ENCODE measurements at places on chromosomes 2 and 18. TPM values are rescaled to one million over a fixed set of nuclear protein-coding genes. Genes with fewer than 3 reads are reported as not detected.
A peak's percentile ranks its signal among the peaks of the same experiment; 100 is the strongest.

DNA sequence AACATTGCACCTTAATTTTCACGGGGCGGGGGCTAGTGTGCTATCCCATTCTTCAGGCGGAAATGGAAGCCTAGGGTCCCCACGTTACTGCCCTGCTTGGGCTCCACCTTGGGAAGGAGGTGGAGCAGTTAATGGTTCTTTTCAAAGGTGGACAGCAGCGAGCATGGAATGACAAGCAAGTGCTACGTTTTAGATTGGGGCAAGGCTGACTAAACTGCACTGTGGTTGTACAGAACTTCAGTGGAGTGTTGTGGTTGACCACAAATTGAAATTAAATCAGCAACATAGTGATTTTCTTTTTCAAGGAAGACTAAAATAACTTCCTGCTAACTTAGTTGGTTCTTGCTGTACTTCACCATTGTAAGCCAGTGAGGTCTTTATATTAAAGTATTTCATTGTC is 47.0 kb downstream of the CHRNA1 start:
- H3K27me3 ChIP-seq: no peaks in the 10 kb centered on the region
- H3K36me3 ChIP-seq: peaks cover 5% of the 10 kb centered on the region
- no peak overlapping the region for H3K27ac ChIP-seq
- H3K4me1 ChIP-seq: no peaks in the 10 kb centered on the region
- DNase-seq: no peak
- no peak overlapping the region for H3K4me3 ChIP-seq

DNA sequence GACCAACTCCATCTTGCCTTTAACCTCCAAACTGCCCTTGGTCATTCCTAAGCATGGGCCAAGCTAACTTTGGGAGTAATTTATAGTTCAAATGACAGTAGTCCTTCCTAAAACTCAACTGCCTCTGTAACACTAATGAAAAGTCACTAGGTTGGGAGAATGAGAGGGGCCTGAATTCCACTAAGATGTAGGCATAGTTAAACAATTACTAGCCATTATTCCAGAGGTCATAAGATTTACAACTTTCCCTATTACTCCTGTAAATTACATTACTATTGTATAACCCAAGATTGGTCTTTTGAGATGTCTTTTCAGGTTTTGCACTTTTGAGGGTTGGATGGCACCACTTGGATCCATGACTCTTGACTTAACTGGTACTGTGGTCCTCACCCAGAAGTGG is 94.6 kb downstream of the SPP2 start:
- no peak overlapping the region for H3K27ac ChIP-seq
- no peak overlapping the region for H3K4me3 ChIP-seq
- peaks cover 5% of the 10 kb centered on the region for H3K4me1 ChIP-seq
- no peaks in the 10 kb centered on the region for H3K36me3 ChIP-seq
- DNase-seq: no peak

DNA sequence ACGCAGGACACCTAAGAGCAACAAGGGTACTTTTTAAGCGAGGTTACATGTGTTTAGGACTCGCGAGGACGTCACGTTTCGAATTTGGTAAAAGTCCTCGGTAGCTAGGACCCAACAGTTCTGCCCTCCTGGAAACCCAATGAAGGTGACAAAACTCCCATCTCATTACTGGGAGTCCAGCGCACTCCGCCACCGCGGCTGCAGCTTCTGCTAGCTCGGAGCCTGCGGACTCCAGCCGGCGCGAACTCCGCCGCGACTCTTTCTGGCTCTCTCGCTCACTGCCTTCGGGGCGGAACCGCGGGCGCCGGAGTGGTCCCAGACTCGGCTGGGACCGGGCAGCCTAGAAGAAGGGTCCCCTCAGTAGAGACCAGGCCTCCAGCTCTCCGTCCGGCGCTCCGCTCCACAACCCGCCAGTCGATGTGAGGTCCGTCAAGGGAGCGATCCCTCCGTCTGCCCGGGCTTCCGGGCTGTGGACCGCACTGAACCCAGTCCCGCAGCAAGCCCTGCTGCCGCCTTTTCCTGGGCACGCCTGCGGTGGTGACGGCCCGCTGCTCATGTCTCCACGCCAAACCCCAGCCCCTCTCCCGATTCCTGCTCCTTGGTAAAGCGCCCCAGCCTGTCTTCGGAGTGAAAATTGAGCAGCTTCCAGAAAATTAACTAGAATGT is 3.0 kb upstream of the OSR1 start:
- no peak overlapping the region for H3K27ac ChIP-seq
- H3K36me3 ChIP-seq: no peaks in the 10 kb centered on the region
- H3K27me3 ChIP-seq: peaks cover 28% of the 10 kb centered on the region
- H3K4me1 ChIP-seq: peaks cover 26% of the 10 kb centered on the region
- no peak for DNase-seq
- H3K4me3 ChIP-seq: peak overlapping the region; percentile 86

DNA sequence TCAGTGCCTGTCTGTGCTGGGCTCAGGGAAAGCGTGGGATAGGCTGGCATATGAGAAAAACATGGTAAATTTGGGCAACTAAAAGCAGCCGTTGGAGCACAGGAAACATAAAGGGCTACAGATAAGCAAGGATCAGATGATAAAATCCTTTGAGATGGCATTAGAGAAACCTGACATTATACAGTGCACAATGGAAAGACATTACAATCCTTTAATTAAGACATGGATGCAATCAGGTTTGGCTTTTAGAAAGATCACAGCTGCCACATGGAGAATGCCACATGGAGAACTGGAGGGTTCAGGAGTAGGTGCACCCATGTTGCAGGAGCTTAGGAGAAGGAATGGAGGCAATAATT is 117.3 kb downstream of the CDC42EP3 start:
- DNase-seq: no peak
- H3K4me3 ChIP-seq: no peak overlapping the region
- H3K4me1 ChIP-seq: no peaks in the 10 kb centered on the region
- H3K36me3 ChIP-seq: no peaks in the 10 kb centered on the region
- no peak overlapping the region for H3K27ac ChIP-seq
- no peaks in the 10 kb centered on the region for H3K27me3 ChIP-seq

GRCh38 chr2:134705861-134706586 is 12.8 kb downstream of the TMEM163 start:
- H3K27ac ChIP-seq: peak overlapping the region; percentile 98
- H3K4me1 ChIP-seq: peaks cover 86% of the 10 kb centered on the region
- H3K4me3 ChIP-seq: peak overlapping the region; percentile 28

DNA sequence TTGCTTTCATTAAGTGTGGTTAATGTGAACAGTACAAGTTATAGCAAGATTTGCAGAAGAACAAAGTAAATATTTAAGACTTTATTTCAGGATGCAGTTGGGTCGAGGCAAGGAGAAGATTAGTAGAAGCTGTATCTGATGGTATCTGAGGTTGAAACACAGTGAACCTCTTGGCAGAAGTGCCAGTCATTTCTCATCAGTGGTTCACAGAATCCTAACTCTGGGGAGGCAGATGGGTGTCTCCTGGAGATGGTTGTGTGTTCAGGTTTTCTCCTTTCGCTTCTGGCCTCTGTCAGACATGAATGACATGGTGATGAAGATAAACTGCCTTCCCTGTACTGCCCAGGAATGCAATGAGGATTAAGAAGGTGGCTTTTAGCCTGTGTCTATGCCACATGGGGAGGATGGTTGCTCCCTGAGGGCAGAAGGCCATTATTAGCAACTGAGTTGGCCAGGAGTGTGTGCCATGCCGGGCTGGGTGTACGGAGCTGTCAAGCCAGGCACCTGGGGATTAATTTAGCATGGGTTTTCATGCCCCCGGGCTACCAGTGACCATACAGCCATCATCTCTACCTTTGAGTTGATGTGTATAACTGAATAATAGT is 28.0 kb downstream of the MGAT5 start:
- no peak overlapping the region for H3K27ac ChIP-seq
- no peaks in the 10 kb centered on the region for H3K27me3 ChIP-seq
- no peak overlapping the region for H3K4me3 ChIP-seq

GRCh38 chr18:32717126-32717525 is 55.7 kb downstream of the KLHL14 start:
- H3K4me1 ChIP-seq: no peaks in the 10 kb centered on the region
- H3K36me3 ChIP-seq: no peaks in the 10 kb centered on the region
- no peak overlapping the region for H3K27ac ChIP-seq

GRCh38 chr2:58756336-58756735 is 515.2 kb upstream of the FANCL start:
- no peaks in the 10 kb centered on the region for H3K36me3 ChIP-seq
- H3K27me3 ChIP-seq: peaks cover 2% of the 10 kb centered on the region
- H3K4me3 ChIP-seq: no peak overlapping the region
- no peaks in the 10 kb centered on the region for H3K4me1 ChIP-seq

- no peak overlapping the region for H3K4me3 ChIP-seq
- H3K4me1 ChIP-seq: no peaks in the 10 kb centered on the region
- DNase-seq: no peak
- H3K36me3 ChIP-seq: no peaks in the 10 kb centered on the region
- no peak overlapping the region for H3K27ac ChIP-seq
Observed at GRCh38 chr2:60409531-60409871, 144.0 kb downstream of the BCL11A start.

- H3K4me1 ChIP-seq: peaks cover 5% of the 10 kb centered on the region
- no peaks in the 10 kb centered on the region for H3K27me3 ChIP-seq
- no peak for DNase-seq
- no peaks in the 10 kb centered on the region for H3K36me3 ChIP-seq
- no peak overlapping the region for H3K4me3 ChIP-seq
- no peak overlapping the region for H3K27ac ChIP-seq
Observed at GRCh38 chr2:28049416-28049815, 158.9 kb downstream of the BABAM2 start.

- no peaks in the 10 kb centered on the region for H3K36me3 ChIP-seq
- no peaks in the 10 kb centered on the region for H3K27me3 ChIP-seq
- no peak overlapping the region for H3K27ac ChIP-seq
Observed at GRCh38 chr2:65220432-65221131, 7.0 kb upstream of the ACTR2 start.

DNA sequence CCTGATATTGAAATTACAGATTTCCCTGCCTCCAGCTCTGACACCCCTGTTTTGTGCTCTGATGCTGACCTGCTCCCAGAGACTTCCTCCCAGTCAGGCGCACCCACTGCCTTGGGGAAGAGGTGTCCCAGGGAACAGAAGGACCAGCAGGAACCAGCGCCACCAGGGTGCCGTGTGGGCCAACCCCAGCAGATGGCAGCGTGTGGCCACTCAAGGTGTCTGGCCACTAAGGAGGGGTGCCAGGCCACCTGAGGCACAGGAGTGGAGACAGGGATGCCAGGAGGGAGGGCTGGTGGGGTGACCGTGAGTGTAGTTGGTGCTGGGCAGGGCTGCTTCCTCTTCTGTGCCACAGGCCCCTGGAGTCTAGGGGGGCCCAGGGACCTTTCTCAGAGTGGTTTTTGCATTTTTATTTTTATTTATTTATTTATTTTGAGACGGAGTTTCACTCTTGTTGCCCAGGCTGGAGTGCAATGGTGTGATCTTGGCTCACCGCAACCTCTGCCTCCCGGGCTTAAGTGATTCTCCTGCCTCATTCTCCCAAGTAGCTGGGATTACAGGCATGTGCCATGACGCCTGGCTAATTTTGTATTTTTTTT is 56.0 kb downstream of the TEX44 start:
- H3K27ac ChIP-seq: no peak overlapping the region
- DNase-seq: peak; percentile 77
- no peak overlapping the region for H3K4me3 ChIP-seq
- H3K27me3 ChIP-seq: peaks cover 4% of the 10 kb centered on the region

GRCh38 chr2:223856584-223856983 is 19.2 kb upstream of the AP1S3 start:
- H3K4me3 ChIP-seq: no peak overlapping the region
- no peaks in the 10 kb centered on the region for H3K4me1 ChIP-seq
- no peaks in the 10 kb centered on the region for H3K36me3 ChIP-seq
- peaks cover 3% of the 10 kb centered on the region for H3K27me3 ChIP-seq
- H3K27ac ChIP-seq: no peak overlapping the region

DNA sequence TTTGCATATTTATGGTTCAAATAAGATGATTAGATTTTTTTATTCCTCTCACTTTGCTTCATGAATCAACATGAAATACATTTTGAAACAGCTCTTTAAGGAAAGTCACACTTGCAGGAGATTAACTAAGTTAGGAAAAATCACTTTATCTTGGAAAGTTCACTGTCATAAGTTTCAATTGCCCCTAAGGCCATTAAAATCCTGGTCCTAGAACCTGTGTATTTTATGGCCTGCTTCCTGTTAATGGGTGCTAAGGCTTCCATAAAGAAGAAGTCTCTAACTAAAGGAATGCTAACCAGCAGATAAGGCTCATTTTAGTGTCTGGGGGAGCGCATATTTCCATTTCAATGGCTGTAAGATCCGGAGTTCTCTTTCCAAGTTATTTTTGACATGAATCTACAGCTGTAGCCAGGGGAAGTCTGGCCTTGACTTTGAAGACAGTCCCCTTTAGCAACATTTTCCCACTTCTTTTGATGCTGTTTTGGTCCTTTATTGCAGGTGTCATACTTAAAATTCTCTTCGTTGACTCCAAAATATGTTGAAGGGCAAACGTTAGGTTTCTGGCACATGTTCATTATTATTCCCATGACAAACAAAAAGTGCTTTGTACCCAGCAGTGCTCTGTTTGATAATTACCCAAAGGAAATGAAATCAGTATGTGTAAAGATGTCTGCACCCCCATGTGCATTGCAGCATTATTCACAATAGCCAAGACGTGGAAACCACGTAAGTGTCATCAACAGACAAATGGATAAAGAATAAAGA is 34.4 kb upstream of the SH3BP4 start:
- no peaks in the 10 kb centered on the region for H3K4me1 ChIP-seq
- no peaks in the 10 kb centered on the region for H3K36me3 ChIP-seq
- H3K27me3 ChIP-seq: no peaks in the 10 kb centered on the region
- no peak overlapping the region for H3K27ac ChIP-seq
- no peak overlapping the region for H3K4me3 ChIP-seq

DNA sequence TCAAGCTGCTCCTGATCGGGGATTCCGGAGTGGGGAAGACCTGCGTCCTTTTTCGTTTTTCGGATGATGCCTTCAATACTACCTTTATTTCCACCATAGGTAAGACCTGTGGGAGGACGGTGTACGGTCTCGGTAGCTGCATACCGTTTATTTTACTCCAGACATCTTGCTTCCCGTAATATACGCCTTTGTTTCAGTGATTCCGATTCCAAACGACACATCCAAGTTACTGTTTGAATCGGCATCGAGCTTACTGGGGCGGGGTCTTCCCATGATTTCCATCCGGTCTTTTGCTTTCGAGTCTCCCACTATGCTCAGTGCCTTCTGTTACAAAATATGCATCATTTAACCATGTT is 731 bp downstream of the RAB10 start:
- H3K36me3 ChIP-seq: peaks cover 5% of the 10 kb centered on the region
- H3K27ac ChIP-seq: peak overlapping the region; percentile 95
- peaks cover 23% of the 10 kb centered on the region for H3K4me1 ChIP-seq
- peaks cover 6% of the 10 kb centered on the region for H3K27me3 ChIP-seq
- peak; percentile 16 for DNase-seq
- H3K4me3 ChIP-seq: peak overlapping the region; percentile 98

DNA sequence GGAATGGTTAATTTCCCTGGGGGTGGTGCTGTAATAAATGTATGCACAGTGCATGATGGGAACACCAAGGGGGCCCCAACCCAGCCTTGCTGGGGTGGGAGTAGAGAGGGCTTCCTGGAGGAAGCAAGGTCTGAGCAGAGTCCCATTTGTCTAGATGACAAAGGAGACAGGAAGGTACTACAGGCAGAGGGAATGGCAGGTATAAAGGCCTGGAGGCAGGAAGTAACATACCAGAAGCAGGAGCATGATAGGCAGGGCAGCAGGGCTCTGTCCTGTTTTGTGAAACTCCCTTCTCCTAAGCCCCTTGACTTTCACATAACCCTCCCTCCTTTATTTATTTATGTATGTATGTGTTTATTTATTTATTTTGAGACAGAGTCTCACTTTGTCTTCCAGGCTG is 3.9 kb downstream of the GMPPA start:
- peaks cover 24% of the 10 kb centered on the region for H3K36me3 ChIP-seq
- H3K4me1 ChIP-seq: peaks cover 56% of the 10 kb centered on the region
- H3K27ac ChIP-seq: peak overlapping the region; percentile 24

The EIF2AK3 gene
- 17.1 TPM for total RNA-seq

The NT5DC4 gene
- not detected for total RNA-seq

The TRAK2 gene
- 18.4 TPM for total RNA-seq

The PPP1R7 gene
- 61.6 TPM for total RNA-seq

The CYP1B1 gene
- 1.2 TPM for total RNA-seq

The ID2 gene
- 9.4 TPM for total RNA-seq

The ESPNL gene
- 0.82 TPM for total RNA-seq

The SMAD2 gene
- 150 TPM for total RNA-seq

The LCT gene
- 0.13 TPM for total RNA-seq

The UGT1A8 gene
- total RNA-seq: not detected

Measured in endothelial cell (in vitro differentiated cells).